SK-N-MC (cell line): ENCODE measurements at places on chromosomes 11 and 22.

DNA sequence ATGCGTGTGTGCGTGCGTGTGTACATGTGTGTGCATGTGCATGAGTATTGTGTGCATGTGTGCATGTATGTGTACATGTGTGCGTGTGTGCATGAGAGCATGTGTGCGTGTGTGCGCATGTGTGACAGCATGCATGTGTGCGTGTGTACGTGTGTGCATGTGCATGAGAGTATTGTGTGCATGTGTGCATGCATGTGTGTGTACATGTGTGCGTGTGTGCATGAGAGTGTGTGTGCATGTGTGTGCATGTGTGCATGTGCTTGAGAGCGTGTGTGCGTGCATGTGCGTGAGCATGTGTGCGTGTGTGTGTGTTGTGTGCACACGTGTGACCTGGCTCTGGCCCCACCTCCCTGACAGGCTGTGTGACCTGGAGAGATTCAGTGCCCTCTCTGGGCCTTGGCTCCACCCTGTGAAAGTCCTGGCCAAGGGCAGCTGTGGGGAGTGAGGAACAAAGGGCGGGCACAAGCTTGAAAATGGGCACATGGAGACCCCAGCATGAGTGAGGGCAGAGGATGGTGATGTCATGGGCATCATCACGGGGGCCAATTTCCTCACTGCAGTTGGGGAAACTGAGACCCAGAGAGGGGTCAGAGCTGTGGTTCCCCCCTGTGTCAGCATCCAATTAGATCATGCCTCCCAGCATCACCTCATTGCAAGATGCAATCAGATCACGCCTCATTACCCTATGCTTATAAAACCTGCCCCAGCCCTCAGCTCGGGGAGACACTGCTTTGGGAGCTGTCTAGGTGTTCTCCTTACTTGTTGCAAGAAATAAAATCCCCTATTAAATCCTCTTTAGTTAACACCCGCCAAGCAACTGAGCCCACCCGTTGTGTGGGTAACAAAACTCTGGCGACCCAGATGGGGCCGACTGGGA, 658 bp downstream of the ACY3 start:
- no peak for DNase-seq

- DNase-seq = no peak
Measured at GRCh38 chr22:47128216-47128615, 365.8 kb downstream of the TBC1D22A start.

DNA sequence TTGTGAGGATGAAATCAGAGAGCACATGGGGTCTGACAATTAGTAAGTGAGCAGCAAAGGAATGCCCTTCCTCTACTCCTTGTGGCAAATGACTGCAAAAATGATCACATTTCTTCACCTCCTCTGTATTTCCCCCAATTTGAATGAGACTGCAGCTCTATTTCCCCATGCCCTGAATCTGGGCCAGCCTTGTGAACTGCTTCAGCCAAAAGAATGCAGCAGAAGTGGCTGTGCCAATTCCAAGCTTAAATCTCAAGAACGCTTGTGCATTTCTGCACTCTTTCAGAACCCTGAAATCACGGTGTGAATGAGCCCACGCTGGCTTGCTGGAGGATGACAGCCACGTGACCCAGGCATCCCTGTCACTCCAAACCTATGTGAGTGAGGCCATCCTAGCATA, 9.9 kb downstream of the SLC43A3 start:
- DNase-seq = no peak

DNA sequence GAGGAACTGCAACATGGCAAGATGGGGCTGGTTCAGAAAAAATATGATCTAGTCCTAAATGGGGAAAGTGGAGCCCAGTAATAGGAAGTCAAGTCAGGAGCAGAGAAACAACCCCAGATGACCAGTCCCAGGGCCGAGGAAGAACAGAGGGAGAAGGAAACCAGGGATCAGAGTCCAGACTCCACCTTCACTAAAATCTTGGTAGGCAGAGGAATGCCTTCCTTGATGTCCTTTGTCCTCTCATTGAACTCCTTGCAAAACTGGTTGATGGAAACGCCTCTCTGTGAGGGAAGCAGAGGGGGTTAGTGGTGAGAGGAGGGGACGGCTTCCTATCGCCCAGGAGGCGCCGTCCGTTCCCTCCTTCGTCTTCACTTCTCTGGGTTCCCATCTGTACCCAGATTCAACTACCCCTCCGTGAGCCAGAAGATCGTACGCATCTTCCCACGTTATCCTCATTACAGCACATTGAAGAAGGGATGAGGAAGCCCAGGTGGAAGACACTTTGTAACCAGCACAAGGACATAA, 607 bp downstream of the MRPL11 start:
- DNase-seq = no peak

- no peak for DNase-seq
Measured at GRCh38 chr11:123298488-123299447, 103.7 kb upstream of the CLMP start.

GRCh38 chr22:20940904-20941385, 23.7 kb downstream of the CRKL start:
- no peak for DNase-seq

- DNase-seq = no peak
Measured at GRCh38 chr11:122038543-122038942, 77.5 kb downstream of the BLID start.

- no peak for DNase-seq
Measured at GRCh38 chr11:75031224-75031753, 42.6 kb downstream of the NEU3 start.

GRCh38 chr11:114083391-114084252, 24.1 kb downstream of the ZBTB16 start:
- DNase-seq = no peak

GRCh38 chr11:57476757-57477506, 16.6 kb downstream of the RTN4RL2 start:
- no peak for DNase-seq

GRCh38 chr11:67497656-67498291, 7.4 kb downstream of the PITPNM1 start:
- DNase-seq = no peak

GRCh38 chr11:65419772-65420481, 2.7 kb upstream of the NEAT1 start:
- DNase-seq = peak; percentile 93

GRCh38 chr11:134050541-134051383, 18.1 kb upstream of the JAM3 start:
- no peak for DNase-seq

GRCh38 chr22:42562684-42563083, 8.9 kb downstream of the SERHL2 start:
- DNase-seq = no peak

- DNase-seq = no peak
Measured at GRCh38 chr11:68436985-68437926, 23.3 kb upstream of the PPP6R3 start.

- DNase-seq = no peak
Measured at GRCh38 chr11:72856551-72857345, 42.5 kb downstream of the ATG16L2 start.

GRCh38 chr11:116927163-116927974, 89.9 kb upstream of the APOA1 start:
- no peak for DNase-seq

GRCh38 chr11:72684236-72684912, 10.2 kb upstream of the PDE2A start:
- DNase-seq = no peak

DNA sequence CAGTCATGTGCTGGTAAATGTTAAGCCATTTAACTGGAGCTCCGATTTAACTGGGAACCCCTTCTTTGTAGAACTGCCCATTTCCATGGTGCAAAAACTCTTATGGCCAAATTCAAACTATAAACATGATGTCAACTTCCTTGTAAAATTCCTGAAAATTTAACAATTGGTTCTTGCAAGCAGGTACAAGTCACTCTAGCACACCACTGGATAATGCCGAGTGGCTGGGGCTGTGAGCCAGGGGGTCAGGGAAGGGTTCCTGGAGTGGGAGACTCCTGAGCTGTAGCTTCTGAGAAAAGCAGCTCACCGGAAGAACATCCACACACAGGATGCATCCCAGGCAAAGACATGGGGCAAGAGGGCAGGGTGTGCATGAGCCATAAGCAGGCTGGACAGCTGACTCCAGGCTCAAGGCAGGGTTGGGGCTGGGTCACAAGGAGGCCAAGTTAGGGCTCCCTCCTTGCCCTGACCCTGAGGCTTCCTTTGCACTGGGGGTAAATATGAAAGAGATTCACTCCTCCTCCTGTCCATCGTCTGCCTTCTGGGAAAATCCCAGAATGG, 18.2 kb downstream of the P2RY2 start:
- DNase-seq = no peak

DNA sequence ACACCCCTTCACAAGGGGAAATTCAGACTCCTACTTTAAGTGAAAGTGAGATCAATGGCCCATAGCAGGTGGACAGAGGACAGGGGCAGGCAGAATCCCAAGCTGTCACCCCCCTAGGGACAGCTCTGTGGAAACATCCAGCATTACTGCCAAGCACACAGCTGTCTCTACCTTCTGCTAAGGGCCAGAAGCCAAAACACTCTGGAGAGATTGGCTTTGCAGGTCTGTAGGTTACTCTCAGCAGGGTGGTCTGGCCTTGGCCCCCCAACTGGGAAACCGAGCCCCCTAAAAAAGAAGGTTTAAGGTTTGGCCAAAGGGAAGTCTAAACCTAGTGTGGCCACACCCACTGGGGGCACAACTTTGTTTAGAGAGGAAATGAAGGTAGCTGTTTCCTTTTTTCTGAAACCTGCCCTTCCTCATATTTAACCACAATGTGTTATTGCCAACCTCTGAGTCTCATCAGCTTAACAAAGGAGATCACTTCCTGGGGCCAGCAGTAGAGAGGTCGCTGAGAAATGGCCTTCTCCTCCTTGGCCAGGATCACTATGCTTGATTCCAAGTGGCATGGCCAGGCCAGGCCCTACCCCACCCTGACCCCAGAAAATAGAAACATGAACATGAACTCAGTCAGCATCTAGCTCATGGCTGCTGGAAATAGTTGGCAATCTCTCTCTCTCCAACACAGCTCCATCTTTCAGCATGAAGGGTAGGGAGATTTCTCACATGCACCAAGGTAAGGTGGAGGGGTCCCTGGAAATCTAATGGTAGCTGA, 25.9 kb upstream of the SCARF2 start:
- DNase-seq = no peak

DNA sequence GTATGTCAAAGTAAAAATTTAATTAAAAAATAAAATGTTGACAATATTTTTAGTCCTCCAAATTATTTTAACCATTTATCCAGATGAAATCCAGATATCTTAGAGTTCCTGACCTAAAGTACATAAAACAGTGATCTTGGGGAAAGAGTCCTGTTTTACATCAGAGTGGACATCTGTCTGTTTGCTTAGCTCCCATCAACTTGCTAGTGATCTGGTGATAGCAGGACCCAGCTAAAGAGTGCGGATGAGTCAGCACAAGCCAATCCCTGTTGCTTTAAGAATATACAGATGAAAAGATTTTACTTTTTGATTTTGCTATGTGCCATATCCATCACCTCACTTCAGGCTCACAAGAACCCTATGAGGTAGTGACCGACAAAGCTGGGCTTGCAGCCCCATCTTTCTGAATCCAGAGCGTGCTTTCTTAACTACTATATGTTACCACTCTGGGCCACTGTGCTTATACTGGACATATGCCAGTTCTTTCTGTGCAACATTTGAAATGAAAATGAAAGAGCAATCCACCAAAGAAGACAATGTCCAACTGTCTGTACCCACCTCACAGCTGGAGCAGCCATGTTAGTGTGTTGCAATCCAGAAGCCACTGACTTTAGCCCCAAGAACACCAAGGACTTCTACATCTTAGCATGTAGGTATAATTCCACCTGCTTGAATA, 167.6 kb upstream of the SESN3 start:
- no peak for DNase-seq

DNA sequence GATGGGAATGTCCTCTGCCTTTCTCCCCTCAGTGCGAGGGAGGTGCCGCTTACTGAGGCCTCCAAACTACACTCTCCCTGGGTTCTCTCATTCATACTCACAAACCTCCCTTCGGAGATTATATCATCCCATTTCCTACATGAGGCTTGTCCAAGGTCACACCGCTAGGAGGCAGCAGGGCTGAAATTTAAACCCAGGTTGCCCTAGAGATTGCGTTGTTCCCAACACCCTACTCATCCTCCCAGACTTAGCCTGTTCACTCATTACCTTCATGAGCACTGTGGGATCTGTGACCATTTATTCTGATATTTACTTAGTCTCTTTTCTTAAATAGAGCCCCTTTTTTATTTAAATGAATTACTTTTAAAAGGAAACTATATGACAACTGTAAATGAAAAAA, 31.1 kb downstream of the SDHAF2 start:
- DNase-seq = no peak

GRCh38 chr11:20589796-20590195, 9.6 kb upstream of the SLC6A5 start:
- DNase-seq = no peak

- DNase-seq = no peak
Measured at GRCh38 chr11:82791779-82792178, 58.1 kb upstream of the FAM181B start.

DNA sequence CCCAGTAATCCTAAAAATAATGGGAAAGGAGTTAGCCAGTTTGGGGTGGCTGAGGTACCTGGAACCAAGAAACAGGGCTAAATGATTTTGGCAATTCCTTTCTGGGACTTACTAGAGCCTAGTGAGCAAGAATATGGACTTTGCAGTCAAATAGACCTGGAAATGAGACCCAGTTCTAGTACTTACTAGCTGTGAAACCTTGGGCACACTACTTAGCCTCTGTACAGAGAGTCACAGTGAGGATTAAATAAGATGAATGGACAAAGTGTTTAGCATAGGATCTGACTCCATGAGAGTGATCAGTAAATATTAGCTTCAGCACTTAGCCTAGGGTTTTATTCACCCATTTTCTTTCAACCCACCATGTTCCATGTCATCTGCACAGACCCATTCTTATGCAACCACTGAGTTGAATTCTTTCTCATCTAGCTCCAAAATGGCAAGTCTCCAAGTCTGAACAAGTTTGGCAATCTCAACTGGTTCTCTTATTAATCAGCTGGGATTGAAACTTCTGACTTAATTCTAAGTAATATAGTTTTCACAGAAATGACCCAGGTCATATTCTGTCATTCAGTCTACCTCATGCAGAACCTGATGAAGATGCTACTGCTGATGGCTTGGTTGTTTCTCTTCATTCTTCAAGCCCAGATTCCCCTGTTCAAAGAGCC, 15.0 kb upstream of the SORL1 start:
- no peak for DNase-seq

GRCh38 chr11:120615391-120615790, 103.8 kb downstream of the GRIK4 start:
- no peak for DNase-seq

DNA sequence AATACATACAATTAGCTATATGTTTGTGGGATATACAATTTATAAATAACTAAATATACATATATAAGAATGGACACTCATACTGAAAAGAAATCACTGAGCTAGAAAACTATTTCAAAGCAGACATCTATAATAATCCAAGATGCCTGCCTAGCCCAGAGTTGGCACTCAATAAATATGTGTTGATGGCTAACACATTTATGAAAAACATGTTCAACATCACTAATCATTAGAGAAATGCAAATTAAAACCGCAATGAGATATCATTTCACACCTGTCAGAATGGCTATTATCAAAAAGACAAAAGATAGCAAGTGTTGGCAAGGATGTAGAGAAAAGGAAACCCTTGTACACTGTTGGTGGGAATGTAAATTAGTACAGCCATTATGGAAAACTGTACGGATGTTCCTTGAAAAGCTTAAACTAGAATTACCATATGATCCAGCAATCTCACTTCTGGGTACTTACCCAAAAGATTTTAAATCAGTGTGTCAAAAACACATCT, 29.8 kb downstream of the POU2AF1 start:
- DNase-seq = no peak
